ENCODE measurements at places on chromosomes 2 and 18.
A peak's percentile ranks its signal among the peaks of the same experiment; 100 is the strongest.

- DNase-seq: no peak
Observed at GRCh38 chr2:8545695-8546611, 135.9 kb upstream of the ID2 start.

DNA sequence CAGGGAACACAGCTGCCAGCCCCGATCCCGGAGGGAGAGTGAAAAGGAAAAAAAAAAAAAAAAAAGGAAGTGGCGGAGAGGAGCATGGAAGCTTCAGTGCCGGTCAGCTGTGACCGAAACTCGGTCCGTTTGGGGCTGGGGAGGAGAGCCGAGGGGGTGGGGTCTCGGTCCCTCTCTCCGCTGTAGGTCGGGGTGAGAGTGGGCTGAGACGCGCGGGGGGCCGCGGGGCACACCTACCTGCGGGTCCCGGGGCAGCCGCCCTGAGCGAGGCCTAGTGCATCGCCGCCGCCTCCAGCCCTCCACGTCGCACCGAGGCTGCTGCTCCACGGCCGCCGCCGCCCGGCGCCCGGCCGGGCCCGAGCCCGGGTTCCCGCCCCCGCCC is 536 bp downstream of the VPS54 start:
- peak; percentile 49 for DNase-seq

- no peak for DNase-seq
Observed at GRCh38 chr2:241945311-241945710, 75.8 kb downstream of the RTP5 start.

- no peak for DNase-seq
Observed at GRCh38 chr18:61530681-61531080, 197.5 kb downstream of the CDH20 start.

GRCh38 chr2:220781622-220782241 is 790.4 kb downstream of the EPHA4 start:
- DNase-seq: no peak

- DNase-seq: no peak
Observed at GRCh38 chr2:207265869-207266268, 100.1 kb upstream of the KLF7 start.

- DNase-seq: no peak
Observed at GRCh38 chr2:5230855-5231254, 461.3 kb upstream of the SOX11 start.

DNA sequence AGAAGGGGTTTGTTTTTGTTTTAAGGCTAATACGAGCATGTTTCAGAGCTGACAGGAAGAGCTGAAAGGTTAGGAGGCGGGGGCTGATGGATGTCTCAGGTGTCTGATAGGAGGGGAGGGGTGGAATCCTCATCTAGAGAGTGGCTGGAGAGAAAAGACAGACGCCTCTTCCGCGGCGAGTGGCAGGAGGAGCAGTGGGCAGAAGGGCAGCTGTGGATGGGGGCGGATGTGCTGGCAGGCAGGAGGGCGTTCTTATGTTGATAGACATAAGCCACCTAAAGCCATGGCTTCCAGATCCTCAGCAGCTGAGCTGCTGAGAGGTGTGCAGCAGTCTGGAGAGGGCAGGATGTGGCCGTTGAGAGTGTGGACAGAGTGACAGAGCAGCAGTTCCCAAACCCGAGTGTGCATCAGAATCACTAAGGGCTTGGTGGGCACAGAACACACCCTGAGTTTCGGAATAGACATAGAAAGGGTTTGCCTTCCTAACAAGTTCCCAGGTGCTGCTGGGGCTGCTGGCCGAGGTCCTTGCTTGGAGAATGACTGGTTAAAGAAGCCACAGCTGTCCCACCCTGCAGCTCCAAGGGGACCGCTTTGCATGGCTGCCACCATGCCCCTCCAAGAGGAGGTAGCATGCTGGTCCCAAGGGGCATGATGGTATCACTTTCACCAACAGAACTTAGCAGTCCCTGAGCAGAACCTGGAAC is 3.0 kb upstream of the ITM2C start:
- DNase-seq: no peak

- DNase-seq: no peak
Observed at GRCh38 chr2:135163306-135163705, 111.2 kb downstream of the RAB3GAP1 start.

DNA sequence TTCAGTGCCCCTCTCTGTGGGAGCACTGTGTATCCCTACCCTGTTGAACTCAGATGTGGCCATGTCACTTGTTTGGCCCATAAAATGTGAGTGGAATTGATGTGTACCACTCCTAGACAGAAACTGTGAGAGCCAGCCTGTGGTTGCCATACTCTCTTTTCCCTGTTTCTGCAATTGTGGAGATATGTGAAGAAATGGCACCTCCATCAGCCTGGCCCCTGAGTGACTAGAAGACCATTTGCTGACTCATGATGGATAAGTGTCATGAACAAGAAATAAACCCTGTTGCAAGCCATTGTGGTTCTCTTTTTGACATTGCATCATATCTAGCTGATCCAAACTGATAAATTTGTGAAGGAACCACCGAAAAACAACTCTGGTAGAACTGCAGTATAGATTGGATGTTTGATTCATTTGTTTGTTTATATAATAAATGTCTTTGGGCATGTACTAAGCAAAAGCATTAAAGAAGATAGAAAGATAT is 214.5 kb upstream of the FBXO11 start:
- DNase-seq: no peak

DNA sequence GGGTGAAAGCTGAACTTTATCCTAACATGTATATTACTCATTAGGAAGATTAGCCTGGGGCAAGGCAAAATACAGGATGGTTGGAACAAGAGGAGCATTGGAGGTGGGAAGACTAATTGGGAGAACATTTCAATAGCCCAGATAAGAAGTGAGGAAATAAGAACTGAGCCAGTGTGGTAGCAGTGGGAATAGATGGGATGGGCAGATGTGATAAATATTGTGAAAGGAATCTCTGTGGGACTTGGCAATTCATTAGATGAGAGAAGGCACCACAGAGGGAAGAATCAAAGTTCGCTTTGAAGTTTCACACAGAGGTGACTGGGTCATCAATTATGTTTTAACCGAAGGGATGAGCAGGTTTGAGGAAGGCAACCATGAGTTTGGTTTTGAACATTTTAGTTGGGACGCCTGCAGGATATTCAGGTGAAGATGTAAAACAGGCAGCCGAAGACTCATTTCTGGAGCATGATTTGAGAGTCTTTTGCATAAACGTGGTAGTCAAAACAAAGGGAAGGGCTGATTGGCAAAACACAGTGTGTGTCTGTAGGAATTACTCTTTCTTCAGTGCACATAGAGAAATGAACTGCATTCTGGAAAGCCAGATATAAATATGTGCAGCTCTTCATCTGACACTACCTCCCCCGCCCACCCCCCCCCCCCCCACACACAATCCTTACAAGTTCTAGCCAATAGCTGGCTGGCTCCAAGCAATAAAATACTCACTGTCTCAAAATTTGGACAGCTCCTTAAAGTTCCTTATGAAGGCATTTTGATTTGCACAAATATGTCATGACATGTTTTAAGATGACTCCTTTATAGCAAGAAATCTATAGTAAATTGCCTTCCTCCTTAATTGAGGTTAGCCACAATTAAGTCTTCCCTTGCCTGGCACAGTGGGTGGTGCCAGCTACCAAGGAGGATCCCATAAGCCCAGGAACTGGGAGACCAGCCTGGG is 1.9 kb upstream of the SLC1A4 start:
- DNase-seq: peak; percentile 33

DNA sequence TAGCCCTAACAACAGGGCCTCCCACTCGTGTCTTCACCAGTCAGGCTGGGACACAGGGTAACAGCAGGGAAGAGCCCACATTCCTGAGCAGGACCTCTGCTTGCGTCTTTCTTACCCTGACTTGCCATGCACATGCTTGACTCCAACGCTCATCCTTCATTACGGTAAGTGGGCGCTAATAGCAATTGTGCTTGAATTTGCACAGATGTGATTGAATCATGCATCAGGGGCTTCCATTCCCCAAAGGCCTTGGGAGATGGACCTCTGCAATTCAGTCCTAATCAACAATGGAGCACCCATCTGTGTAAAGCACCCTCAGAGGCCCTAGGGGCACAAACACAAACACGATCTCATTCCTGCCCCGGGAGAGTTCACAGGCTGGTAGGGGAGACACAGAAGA is 13.5 kb downstream of the TEX51 start:
- DNase-seq: no peak

DNA sequence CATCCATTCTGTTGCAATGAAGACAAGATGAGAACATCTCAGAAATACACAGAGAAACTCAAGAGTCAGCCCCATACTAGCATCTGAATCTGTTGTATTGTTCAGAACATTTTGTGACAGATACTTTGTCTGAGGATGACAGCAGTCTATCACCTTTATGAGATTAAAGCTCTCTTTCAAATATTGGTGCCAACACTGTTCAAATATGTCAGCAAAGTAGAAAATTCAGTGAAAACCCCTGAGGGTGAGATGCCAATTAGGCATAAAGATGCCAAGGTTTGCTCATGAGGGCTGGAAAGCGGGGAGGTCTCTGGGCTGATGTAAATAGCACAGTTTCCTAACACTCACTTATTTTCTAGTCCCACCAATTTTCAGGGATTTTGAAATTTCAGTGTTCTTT is 1054.2 kb upstream of the CRIM1 start:
- no peak for DNase-seq

DNA sequence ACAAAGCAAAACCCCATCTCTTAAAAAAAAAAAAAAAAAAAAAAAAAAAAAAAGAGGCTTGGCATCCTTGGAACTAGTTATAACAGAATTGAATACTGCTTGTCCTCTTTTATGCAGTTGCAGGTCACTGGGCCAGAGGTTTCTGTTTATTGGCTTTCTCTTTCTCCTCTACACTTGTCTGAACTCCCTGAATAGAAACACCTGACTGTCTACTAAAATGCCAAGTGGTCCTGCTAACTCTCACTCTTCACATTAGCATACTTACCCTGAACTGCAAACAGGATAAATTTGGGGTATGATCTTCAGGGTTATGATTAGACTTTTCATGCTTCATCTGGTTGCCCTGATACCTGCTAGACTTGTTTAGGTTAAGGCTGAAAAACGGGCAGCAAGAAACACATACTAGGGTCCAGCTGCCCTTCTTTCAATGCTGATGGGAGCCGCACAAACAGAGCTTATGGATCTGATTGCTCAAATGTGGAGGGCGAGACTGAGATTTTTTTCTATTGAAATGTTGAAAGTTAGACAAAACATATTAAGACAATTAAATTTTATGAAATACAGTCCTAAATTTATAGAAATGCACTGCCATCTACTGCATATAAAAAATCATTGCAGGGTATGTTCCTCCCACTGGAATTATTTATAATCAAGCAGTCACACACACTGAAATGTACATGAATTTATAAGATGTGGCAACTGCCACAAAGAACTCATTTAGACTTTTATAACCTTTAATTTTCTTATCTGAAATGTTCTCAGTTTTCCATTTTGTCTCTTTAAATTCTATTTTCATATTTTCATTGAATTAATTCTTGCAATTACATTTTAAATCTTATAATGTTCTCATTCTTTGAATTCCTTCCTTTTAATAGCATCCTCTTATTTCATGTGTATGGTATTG is 40.8 kb downstream of the GTF3C3 start:
- no peak for DNase-seq

DNA sequence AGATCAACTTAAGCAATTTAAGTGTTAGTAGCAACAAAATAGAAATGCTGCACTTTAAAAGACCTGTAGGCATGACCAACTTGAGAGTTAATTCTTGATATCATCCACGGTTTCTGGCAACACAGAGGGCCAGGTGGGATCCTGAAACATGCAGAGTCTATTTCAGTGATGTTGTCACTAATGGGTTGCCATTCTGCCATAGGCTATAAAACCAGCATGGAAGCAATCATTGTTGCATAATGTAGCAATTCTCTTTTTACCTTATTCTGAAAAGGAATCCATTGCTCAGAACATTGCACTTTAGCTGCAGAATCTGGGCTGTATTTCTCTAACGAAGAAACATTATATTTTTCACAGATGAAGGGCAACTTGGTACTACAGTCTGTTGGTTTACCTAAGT is 53.9 kb upstream of the CD302 start:
- DNase-seq: no peak

- DNase-seq: no peak
Observed at GRCh38 chr2:240277073-240277806, 136.8 kb upstream of the OTOS start.

- no peak for DNase-seq
Observed at GRCh38 chr2:127712999-127713398, 11.7 kb downstream of the SFT2D3 start.

DNA sequence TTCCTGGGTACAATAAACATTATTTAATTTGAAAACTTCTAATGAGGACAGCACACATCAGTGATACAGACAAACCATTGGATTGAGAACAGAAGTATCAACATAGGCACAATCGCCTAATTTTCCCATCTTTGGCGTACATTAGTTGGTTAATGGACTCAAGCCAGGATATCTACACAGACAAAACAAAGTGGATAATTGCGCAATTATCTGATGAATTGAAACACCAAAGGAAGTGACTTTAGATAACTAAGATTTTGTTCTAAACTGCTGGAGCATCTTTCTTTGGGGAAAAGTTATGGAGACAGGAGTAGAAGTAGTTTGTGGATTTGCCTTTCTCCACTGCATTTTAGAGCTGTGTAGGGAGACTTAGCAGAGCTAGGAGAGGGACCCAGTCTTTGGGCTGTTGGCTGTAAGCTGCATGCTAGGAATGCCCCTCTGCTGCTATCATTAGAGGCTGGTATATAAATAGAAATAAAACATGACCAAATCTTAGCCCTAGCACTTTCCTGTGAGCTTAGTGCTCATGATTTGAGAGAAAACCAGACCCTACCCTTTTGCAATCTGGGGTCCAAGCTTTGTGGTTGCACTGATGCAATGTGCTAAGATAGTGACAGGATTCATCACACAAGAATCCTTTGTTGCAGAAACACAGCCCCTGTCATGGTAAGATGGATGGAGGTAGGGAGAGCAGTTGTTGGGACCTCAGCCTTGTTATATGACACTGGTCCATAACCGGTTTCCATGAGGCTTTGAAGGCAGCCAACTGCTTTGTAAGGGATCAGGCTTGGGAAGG is 264.5 kb upstream of the PIK3C3 start:
- DNase-seq: no peak

- DNase-seq: no peak
Observed at GRCh38 chr2:37630776-37631175, 40.7 kb downstream of the CDC42EP3 start.

GRCh38 chr2:96523659-96524481 is 12.7 kb upstream of the ARID5A start:
- no peak for DNase-seq

GRCh38 chr18:57771193-57771592 is 31.9 kb downstream of the ATP8B1 start:
- no peak for DNase-seq

GRCh38 chr2:163737563-163737962 is 1.8 kb upstream of the FIGN start:
- no peak for DNase-seq

- no peak for DNase-seq
Observed at GRCh38 chr2:176174382-176174823, 14.1 kb upstream of the HOXD1 start.

Measured in germinal center (tissue), 1 donor.